Epithelial cell of proximal tubule (primary cell): ENCODE measurements at places on chromosomes 11 and 22.

DNA sequence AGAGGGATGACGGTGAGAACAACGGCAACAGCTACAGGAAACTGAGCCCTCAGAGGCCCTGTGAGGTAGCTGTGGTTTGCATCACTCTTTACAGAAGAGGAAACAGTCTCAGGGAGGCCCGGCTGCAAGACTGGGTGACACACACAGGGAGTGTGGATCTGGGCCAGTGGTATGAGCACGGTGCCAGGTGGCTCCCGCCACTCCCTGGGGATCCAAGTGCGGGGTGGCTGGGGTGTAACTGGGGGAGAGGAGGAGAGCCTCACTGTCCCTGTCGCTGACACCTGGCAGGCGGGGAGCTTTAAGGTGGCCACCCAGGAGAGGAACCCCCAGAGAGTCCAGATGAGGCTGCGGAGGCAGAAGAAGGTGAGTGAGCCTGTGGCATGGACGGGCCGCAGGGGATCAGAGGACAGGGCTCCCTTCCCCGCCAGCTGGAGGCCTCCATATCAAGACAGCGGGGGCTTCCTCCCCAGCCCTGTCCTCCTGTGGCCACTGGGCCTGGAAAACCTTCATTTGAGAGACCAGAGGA lies 5.6 kb downstream of the RGL4 start:
- DNase-seq: no peak

- no peak for DNase-seq
Observed at GRCh38 chr11:16909359-16910035, 104.7 kb downstream of the PLEKHA7 start.

DNA sequence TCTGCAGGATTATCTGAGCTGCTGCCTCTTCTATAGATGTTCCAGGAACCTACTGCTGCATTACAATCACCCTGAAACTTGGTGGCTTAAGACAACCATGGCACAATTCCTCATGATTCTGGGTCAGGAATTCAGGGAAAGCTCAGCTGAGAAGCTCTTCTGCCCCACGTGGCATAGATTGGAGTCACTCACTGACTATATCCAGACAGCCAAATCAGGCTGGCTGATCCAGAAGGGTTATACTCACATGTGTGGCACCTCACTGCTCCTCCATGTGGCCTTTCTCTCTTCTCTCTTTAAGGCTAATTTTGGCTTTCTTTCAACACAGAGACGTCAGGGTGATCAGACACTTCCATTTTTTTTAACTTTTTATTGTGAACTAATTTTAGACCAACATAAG lies 125.5 kb downstream of the BBOX1 start:
- DNase-seq: no peak

GRCh38 chr11:128731041-128731663 lies 37.3 kb downstream of the FLI1 start:
- DNase-seq: no peak

DNA sequence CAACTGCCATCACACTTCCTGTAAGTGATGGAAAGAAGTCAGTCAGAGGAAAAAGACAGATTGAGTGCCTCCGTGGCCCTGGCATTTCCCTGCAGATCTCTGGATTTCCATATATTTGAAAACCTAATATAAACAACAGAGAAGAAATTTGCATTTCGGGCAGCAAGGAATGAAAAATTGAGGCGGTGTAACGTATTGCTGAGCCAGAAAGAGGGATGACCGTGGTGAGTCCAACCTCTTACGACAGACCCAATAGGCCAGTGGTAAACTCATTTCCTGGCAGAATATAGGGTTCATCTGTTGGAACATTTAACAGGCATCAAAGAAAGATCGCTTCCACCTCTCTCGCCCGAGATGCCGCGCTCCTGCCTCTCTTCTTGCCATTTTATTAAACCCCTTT lies 336.5 kb downstream of the MIAT start:
- DNase-seq: no peak
